WTC11 (cell line): ENCODE measurements at places on chromosomes 2 and 18.

DNA sequence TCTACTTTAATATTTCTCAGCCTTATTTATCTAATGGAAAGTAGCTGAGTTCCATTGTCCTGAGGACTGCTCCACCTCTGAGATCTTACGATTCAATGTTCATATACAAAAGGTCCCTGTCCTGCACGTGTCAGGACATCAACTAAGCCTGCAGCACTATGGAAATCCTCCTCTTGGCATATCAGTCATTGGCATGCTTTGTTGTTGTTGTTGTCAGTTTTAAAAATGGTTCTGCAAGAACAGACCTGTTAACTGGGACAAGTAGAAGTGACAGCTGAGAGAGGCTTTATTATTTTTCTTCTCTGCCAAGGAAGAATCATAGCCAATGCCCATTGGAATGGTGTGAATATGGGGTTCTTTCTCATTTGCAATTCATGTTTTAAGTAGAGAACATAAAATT is 450.1 kb upstream of the PKDCC start:
- no peak for DNase-seq

DNA sequence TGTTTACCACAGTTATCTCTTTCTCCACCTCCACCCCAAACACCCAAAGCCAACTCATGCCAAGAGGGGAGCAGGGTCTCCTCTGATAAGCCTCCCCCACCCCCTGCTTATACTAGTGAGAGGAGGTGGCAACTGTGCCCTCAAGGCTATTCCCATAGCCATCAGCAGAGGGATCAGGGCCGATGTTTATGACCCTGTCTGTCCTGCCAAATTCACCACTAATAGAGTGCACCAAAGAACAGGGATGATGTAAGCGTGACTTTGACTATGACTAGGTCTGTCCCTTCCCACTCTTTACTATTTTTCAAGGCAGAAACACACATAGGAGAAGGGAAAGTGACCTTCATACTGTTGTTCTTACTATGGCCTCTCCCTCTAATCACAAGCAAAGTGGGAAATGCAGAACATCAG is 74.6 kb downstream of the CLHC1 start:
- no peak for DNase-seq

DNA sequence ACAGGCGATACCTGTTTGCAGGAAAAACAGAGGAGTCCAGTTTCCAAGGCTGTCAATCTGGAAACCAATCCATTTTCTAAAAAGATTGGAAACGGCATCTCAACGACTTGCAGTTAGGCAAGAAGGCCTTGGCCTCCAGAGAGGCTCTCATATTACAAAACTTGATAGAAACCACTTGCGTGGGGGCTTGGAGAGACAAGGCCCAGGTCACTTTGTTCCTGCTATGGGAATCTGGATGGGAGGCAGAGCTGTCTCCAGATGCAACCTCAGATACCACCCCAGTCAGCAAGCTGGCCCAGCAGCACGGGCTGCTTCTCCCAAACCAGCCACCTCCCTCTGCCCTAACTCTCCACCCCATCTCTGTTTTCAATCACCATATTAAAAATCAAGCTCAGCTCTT is 298.8 kb downstream of the TNS1 start:
- no peak for DNase-seq

- DNase-seq: peak; percentile 66
These were observed 75.0 kb upstream of the RBM44 start for GRCh38 chr2:237723602-237724001.

DNA sequence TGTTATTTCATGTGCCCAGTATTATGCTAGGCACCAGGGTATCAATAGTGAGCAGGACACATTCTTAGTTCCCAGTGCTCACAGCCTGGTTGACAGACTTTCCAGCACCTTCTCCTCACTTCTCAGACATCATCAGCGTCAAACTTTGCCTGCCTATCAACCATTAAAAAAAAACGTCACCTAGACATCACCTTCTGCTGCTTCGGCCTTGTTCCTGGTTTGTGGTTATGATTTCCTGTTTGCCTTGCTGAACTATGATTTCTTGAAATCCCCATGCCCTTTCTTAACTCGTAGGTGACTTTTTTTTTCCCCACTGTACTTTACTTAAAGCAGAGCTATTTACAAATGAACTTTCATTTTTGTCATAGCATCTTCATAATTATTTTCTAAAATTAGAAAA is 60.4 kb upstream of the NABP1 start:
- no peak for DNase-seq

DNA sequence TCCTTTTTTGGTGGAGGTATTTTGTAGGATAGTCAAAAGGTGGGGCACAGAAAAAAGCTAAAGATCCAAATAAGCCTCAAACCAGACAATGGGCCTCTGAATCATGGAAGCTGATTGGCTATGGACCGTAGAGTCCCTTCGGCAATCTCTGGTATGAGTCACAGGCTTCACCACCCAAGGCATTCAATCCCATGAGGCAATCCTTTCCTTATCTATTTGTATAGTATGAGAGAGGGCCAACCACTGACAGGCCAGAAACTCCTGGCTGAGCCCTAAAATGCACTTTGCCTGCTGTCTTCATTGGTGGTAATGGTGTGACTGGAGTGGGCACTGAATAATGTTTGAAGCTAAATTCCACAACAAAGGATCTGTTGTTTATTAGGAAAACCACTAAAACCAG is 38.7 kb upstream of the MEX3C start:
- no peak for DNase-seq

GRCh38 chr18:25335062-25335461 is 16.9 kb downstream of the ZNF521 start:
- DNase-seq: no peak

GRCh38 chr18:69518989-69519388 is 118.3 kb downstream of the DOK6 start:
- no peak for DNase-seq

- no peak for DNase-seq
These were observed 17.1 kb downstream of the CCT7 start for GRCh38 chr2:73250872-73251846.

GRCh38 chr2:128784626-128785306 is 466.1 kb upstream of the HS6ST1 start:
- no peak for DNase-seq

DNA sequence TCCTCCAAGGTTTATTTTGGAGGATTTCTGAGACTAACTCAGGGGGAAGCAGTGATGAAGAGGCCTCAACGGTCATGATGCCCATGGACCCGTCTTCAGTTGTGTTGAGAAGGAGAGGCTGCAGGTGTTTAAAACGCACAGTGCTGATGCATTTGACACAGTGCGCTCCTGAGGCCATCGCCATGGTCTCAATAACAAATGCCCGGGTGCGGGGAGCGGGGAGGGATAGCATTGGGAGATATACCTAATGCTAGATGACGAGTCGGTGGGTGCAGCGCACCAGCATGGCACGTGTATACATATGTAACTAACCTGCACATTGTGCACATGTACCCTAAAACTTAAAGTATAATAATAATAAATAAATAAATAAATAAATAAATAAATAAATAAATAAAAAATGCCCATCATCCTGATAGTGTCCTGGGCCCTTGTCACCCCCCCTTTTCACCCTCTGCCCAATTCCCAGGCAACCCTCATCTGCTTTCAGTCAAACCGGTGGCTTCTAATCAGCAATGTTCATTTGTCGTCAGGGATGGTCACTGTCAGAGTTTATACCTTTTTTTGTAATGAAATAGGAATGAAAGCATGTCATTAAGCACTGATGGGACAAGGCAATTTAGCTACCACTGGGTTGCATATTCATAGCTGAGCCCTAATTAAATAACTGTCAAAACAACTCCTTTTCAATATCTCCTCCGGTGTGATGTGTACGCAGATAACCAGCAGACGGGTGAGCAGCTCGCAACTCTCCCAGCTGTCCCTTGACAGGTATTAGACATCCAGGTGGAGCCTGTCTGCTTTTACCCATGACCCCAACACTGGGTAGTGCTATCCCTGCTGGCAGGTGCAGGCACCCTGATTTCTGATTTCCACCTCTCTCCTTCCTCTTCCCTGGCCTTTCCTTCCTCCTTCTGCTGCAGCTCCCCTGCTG is 95.9 kb downstream of the KCNF1 start:
- no peak for DNase-seq

GRCh38 chr2:51633073-51633472 is 601.1 kb upstream of the NRXN1 start:
- no peak for DNase-seq

DNA sequence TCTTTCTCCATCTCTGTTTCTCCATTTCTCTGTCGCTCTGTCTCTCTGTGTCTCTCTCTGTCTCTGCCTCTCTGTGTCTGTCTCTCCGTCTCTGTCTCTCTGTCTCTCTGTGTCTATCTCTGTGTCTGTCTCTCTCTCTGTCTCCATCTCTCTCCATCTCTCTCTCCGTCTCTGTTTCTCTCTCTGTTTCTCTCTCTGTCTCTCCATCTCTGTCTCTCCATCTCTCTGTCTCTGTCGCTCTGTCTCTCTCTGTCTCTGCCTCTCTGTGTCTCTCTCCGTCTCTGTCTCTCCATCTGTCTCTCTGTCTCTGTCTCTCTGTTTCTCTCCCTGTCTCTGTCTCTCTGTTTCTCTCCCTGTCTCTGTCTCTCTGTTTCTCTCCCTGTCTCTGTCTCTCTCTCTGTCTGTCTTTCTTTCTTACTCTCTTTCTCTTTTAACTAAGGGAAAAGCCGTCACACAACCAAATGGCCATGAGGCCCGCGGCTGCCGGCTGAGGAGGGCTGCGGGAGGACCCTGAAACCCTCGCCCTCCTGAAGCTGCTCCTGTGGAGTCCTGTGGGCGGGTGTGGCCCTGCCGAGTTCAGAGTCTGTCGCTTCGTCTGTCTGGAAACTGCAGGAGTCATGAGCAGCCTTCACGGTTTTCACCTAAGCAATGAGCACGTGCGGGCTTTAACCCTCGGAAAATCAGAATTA is 29.3 kb downstream of the NFATC1 start:
- DNase-seq: no peak

- DNase-seq: no peak
These were observed 81.3 kb downstream of the STRADB start for GRCh38 chr2:201532686-201533304.

DNA sequence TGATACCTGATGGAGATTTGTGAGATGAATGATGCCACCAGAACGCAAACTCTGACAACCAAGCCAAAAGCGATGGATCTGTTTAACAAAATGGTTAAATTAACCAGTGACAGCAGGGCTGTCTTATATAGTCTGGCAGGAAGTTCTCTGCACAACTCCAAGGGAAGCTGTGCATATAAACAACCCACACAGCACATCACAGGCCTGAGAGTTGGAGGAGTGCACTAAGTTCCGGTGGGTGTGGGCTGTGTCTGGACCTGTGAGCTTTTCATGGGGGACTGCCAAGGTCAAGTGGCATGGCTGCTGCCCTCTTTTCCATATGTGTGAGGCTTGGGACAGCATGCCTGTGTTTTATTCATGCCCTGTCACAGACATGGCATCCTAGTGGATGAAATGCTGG is 414.6 kb upstream of the TRIB2 start:
- DNase-seq: no peak

- no peak for DNase-seq
These were observed 740.1 kb upstream of the FANCL start for GRCh38 chr2:58981237-58981636.

- DNase-seq: no peak
These were observed 240.9 kb upstream of the GULP1 start for GRCh38 chr2:188050726-188051125.

- DNase-seq: no peak
These were observed 77.2 kb upstream of the ST6GAL2 start for GRCh38 chr2:106963156-106963555.
